Right ventricle myocardium superior (tissue), 1 donor: ENCODE measurements at places on chromosomes 16 and 17.
A peak's percentile ranks its signal among the peaks of the same experiment; 100 is the strongest.

DNA sequence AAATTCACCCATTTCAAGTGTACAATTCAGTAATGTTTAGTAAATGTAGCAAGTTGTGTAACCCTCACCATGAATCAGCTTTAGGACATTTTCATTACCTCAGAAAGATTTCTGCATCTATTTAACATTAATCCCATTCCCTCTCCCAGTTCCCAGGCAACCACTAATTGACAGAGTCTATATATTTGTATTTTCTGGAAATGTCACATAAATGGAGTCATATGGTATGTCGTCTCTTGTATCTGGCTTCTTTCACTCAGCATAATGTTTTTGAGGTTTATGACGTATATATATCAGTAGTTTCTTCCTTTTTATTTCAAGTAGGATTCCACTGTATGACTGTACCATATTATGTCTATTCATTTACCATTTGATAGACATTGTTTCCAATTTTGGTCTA lies 199.8 kb downstream of the CYB561 start:
- no peak for DNase-seq

DNA sequence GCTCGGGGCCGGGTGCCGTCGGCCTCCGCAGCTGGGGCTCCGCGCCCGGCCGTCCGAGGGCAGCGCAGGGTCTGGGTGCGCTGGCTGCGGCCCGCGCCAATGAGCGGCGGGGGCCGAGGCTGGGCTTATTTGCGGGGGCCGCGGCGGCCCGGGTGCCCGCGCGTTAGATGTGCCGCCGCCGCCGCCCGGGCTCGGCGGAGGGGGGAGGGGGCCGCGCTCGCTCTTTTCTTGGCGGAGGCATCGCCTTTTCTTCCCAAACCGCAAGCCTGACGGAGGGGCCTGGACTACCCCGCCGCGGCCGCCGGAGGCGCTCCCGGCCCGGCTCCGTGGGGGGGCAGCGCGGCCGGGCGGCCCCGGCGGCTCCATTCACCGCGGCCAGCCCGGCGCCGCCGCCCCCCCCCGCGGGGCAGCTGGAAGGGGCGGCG lies at the start of gene NOTUM:
TSS of gene NOTUM (minus strand) at position 101 of the 425 bp plus-strand sequence. CDS start 278 bp downstream, outside the sequence.
- no peak for DNase-seq

DNA sequence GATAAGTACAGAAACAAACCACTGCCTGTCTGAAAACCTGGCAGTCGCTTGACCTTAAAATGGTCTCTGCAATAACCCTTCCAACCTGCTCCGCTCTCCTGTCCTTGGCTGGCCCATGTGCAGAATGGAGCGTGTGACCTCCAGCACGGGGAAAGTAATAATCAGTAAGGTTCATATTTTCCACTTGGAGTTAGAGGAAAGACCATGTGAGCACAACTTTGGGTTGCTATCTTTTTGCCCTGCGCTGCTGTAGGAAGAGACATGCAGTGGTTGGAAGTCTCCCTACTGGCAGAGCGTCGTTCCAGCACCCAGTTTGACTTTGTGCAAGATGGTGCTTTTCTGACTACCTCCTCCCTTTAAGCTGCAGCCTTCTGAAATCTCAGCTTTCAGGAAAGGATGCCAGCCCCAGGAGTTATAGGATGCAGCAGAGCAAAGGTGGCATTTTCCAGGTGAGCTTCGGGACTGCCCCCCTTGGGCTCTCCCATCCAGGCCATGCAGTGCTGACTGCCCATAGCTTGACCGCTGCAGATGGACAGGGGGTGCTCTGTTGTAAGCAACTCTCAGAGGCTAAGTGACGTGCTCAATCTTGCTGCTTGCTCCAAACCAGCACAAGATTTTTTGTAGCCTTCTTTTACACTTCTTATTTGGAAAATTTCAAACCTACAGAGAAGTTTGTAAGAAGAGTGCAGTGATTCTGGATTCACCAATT lies 110.7 kb upstream of the NOL11 start:
- DNase-seq: no peak

GRCh38 chr16:88116121-88116520 lies 164.9 kb downstream of the BANP start:
- DNase-seq: no peak

- no peak for DNase-seq
Observed at GRCh38 chr16:73871088-73871733, 425.4 kb upstream of the PSMD7 start.

- peak; percentile 78 for DNase-seq
Observed at GRCh38 chr16:85650844-85651628, 37.7 kb downstream of the GINS2 start.

DNA sequence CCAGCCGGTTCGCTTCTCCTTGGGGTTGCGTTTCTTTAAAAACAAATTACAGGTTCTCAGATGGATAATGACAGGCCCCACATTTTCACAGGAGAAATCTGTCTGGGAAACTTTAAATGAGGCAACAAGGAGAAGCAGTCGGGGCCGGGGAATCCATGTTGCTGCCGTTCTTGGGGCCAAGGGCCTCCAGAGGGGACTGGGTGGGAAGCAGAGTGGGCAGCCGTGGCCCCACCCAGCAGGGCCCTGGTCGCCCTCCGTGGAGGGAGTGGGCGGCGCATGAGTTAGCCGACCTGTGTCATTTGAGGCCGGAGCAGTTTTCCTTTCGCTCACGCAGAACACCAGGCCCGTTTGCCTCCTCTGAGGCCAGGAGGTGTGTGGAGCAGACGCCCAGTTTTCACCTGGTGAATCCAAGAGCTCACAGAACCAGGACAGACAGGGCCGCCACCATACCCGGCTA lies 207.7 kb upstream of the CIBAR2 start:
- DNase-seq: peak; percentile 30

- no peak for DNase-seq
Observed at GRCh38 chr17:33228548-33228947, 64.5 kb downstream of the ASIC2 start.

- peak; percentile 65 for DNase-seq
Observed at GRCh38 chr17:17361867-17362539, 58.8 kb downstream of the NT5M start.

DNA sequence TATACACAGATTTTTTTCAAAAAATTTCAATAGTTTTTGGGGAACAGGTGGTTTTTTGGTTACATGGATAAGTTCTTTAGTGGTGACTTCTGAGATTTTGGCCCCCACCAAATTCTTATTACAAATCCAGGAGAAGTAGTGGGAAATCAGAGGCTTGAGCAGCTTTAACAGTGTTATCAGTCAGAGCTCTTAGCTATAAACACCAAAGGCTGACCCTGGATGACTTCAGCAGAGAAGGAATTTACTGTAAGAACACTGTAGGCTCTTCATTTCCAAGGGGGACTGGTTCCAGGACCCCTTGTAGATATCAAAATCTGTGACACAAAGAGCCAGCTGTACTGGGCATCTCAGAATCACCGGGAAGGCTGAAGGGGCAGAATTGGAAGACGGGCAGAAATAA lies 17.8 kb downstream of the MPHOSPH6 start:
- DNase-seq: no peak

GRCh38 chr16:76857402-76857801 lies 333.6 kb upstream of the MON1B start:
- no peak for DNase-seq

- DNase-seq: no peak
Observed at GRCh38 chr17:75535119-75535537, 9.6 kb downstream of the LLGL2 start.

DNA sequence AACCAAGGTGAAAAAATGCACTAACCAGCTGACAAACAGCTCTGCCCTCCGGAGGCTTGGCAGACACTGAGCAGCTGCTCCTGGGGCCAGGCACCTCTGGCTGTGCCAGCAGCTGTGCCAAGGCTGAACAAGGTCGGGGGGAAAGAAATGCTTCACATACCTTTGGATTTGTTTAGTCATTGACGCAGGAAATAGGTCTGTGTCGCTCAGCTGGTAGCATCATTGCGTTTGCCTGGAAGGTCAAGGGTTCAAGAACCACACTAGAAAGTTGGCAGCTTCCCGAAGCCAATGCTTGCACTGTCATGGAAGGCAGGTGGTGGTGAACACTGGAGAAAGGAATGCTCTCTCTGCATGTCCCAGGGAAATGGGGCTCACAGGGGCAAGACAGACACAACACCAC lies 63.5 kb downstream of the PCTP start:
- peak; percentile 70 for DNase-seq

- no peak for DNase-seq
Observed at GRCh38 chr17:52148969-52149351, 9.6 kb downstream of the CA10 start.

GRCh38 chr17:17836818-17837379 lies at the start of gene SREBF1:
TSS of gene SREBF1 (minus strand) at chr17:17836986. CDS start at chr17:17836817, 169 bp downstream.
- peak; percentile 80 for DNase-seq

GRCh38 chr17:77528516-77529327 lies 388.0 kb downstream of the SEC14L1 start:
- no peak for DNase-seq

DNA sequence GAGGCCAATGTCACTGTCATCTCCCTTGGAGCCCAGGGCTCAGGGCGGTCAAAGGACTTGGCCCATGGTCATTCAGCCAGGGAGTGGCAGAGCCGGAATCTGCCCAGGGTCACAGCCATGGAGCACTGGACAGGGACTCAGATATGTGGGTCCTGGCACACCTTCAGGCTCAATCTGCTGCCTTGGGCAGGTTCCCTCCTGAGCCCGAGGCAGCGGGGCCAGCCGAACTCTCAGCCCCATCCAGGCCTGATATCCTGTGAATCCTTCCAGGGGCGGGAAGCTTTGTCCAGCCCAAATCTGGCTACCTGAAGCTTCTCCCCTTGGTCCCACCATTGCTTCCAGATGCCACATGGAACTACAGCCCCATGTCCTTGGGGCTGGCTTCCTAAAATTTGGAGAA lies 12.2 kb upstream of the CDIPT start:
- no peak for DNase-seq

GRCh38 chr17:43341715-43342588 lies 56.8 kb upstream of the ARL4D start:
- DNase-seq: no peak

- no peak for DNase-seq
Observed at GRCh38 chr17:2995377-2995776, 68.0 kb downstream of the OR1D5 start.

- no peak for DNase-seq
Observed at GRCh38 chr17:49878931-49879904, 31.3 kb upstream of the TAC4 start.

- DNase-seq: no peak
Observed at GRCh38 chr16:80380514-80380913, 160.3 kb upstream of the DYNLRB2 start.

DNA sequence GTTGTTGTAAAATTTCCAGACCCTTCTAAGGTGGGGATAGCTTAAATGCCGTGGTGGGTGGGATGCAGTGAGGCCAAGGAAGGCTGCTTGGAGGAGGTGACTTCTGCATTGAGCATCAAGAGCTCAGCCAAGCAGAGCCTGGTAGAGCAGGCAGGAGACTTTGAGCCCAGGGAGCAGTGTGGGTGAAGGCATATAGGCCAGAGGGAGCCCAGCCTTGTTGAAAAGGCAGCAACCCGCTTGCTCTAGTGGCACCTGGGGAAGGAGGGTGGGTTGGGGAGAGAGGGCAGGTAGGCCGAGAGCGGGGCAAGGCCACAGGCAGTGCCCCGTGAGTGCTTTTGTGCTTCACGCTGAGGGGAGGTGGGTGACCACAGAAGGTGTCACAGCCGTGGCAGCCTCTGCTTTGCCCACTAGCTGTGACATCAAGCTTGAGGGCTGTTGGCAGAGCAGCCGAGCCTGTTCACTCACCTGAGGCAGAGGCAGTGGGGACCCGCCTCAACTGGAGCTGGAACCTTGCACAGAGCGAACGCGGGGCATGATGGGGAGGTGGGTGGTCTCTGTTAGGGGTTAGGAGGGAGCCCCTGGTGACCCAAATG lies 56.1 kb downstream of the IRF8 start:
- DNase-seq: no peak

DNA sequence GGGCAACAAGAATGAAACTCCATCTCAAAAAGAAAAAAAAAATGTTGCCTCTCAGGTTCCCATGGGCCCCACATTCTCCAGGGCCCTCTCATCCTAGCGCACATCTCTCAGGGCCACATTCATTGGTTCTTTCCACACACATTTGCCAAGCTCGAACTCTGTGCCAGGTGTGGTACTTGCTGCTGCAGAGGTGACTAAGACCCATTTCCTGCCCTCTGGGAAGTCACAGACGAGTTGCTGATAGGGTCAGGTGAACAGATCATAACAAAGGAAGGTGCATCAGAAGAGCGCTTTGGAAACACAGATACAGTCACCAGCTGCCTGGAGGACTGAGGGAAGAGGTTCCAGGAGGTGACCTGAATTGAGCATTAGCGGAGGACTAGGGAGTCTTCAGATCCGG lies 1.0 kb downstream of the GSDMA start:
- no peak for DNase-seq

DNA sequence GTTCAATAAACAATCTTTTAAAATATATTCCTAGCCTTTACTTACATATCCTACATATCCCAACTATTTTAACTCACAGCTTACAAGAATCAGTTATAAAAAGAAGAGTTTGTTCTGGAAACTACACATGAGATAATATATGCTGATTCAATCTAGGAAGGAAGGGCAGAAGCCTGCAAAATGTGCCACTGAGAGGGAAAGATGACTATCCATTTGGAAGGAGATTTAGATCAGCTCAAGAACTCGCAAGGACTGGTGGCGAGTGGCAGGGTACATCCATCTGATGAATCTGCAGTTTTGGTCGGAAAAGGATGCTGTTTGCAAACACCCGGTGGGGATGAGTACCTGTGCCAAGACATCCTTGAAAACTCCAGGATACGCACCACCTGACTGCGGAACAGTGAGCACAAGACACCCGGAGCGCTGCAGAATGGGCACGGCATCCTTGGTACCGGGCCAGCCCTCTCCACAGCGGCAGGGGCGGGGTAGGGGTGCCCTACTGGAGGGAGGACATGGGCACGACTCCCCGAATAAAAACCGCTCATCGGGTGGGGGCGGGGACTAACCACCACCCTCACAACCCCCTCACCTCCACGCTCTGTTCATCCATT lies 723 bp downstream of the TRIM37 start:
- DNase-seq: peak; percentile 79

DNA sequence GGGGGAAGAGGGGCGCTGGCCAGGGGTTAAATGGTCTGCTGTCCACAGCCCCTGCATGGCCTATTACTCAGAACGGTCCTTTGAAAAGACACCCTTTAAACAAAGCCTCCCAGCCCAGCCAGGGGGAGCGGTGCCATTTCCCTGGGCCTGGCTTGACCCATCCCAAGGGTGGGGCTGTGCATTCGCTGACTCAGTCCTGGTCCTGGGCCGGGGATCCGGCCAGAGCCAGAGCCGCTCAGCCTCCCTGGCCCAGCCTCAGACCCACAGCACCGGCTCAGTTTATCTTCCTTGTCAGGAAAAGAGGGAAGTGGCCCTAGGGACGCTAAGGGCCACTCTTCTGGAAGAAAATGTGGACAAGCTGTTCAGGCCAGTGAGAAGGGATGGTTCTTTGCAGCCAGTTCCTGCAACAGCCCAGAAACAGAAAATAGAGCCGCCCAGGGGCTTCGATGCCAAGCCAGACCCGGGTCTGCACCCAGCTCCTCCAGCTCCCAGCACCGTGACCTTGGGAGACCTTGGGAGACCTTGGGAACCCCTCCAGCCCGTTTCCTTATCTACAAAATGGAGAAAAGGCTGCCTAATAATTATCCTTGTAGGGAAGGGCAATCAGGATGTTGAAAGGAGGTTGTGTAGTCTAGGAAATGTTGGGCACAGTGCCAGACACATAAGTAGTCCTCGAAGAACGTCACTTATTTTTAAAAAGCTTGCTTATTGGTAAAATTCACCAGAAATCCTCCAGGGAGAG lies 82.5 kb downstream of the ZDHHC7 start:
- DNase-seq: peak; percentile 92
